Hindlimb muscle (tissue), 1 donor: ENCODE measurements at places on chromosomes 3 and 15. TPM values are rescaled to one million over a fixed set of nuclear protein-coding genes. Genes with fewer than 3 reads are reported as not detected.

GRCh38 chr3:24434651-24435050 lies 60.0 kb downstream of the THRB start:
- DNase-seq: no peak

DNA sequence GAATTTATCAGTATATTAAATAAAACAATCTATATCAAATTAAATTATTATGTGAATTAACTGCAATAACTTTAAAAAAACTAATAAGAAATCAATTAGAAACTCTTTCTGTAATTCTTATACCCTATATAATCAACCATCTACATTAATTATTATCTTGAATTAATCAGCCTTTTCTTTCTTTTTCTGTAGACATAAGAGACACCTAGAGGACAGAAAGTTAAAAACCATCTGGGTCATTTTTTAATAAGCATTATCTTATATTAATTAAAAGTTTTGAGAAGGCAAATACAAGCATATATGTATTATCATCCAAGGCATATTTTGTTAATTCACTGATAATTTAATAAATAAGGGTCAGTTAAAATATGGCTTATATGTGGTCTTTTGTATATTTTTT lies 24.2 kb upstream of the SLC25A26 start:
- DNase-seq: no peak

DNA sequence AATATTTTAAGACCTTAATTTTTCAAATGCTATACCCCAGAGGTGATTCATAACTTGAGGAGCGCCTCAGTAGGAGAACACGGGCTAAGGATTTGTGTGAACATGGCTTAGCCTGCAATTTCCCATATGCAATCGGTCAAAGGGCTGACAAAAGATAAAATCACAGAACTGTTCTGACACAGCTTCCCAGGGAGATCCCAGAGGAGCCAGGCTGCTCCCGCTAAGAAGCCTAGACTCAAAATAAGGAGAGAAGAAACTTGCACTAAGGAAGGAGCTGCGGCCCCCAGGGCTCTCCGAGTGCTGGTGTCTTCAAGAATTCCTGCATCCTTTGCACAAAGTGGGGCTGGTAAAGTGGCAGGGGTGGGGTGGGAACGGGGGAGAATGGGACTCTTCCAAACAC lies 106.3 kb upstream of the DLG1 start:
- DNase-seq: no peak

DNA sequence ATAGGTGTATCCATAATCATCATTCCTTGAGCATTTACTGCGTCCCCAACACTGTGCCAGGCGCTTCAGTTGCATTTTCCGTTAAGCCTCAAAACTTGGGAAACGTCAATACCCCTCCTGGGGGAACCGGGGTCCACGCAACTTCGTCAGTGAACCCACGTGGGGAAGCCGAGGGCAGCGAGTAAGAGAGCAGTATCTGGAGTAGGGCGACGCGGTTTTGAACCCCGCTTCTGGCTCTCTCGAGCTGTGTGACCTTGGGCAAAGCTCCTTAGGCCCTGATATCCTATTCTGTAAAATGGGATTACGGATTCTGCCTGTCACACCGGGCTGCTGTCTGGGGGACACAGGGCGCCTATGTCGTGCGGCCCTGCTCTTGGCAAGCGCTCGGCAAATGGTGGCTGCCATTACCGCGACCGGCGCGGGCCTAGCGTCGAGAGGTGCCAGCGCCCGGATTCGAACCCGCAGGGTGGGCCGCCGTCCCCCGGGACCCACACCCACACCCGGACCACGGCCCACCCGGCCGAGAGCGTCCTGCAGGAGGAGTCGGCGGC lies 590 bp downstream of the POLG start:
- peak; percentile 16 for DNase-seq

- peak; percentile 36 for DNase-seq
Observed at GRCh38 chr3:24496529-24497482, 2.2 kb upstream of the THRB start.

Gene DNAH12
- polyA plus RNA-seq: 0.50 TPM

DNA sequence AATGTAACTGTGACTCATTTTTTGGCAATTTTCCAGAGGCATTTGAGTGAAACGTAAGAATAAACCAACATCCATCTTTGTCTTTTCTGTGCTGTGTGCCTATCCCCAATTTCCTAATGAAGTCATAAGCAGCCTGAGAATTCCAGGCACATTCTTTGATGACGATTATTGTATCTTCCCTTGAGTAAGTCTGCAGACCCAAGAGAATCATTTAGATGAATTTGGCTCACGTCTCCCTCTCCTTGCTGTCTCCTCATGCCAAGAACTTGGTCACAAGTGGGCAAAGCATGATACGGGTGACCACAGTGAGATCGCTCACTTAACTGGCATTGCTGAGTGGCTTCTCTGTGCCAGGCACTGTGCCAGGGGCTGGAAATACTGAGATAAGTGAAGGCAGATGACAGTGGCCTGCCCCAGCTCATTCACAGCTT lies 384.5 kb upstream of the IL12A start:
- DNase-seq: no peak

Gene GALNT15
- 1.3 TPM for polyA plus RNA-seq

DNA sequence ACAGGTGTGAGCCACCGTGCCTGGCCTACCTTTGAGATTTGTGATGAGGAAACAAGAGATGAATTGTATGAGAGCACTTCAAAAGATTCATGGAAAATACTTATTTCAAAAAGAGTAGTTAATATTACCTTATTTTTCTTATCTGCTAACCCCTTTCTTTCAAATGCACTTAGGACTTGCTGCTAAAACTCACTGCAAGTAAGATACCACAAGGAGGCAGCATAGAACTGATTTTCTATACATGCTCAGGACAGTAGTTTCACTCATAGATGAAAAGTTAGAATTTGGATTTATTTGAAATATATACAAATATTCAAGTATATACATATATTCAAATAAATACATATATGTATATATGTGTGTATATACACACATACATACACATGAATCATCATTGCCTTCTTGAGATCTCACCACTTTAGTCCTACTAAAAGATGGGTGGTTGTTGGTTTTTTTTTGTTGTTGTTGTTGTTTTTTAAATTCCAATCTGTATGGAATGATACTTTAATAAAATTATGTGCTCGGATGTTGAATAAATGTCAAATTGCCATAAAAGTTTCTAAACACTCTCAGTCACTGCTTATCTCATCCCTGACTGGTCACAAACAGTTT lies 2.4 kb downstream of the CCNDBP1 start:
- DNase-seq: no peak

DNA sequence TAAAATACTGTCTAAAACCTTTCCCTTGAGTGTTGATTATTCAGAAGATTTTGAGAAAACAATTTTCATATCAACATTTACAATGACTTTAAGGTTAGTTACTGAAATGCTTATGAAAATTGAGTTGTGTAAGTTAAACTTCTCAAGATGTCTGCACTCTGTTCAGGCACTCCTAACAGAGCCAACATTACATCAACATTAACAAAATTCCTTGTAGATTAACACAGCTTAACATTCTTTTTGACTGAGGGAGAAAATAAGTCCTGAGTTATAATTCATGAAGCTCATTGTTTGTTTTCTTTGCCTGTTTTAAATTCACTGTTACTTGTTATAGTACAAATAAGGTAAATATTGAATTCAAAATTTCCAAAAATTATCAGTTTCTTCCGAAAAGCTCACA lies 9.0 kb downstream of the ACKR4 start:
- no peak for DNase-seq

- DNase-seq: no peak
Observed at GRCh38 chr15:25392806-25393205, 46.0 kb downstream of the UBE3A start.

DNA sequence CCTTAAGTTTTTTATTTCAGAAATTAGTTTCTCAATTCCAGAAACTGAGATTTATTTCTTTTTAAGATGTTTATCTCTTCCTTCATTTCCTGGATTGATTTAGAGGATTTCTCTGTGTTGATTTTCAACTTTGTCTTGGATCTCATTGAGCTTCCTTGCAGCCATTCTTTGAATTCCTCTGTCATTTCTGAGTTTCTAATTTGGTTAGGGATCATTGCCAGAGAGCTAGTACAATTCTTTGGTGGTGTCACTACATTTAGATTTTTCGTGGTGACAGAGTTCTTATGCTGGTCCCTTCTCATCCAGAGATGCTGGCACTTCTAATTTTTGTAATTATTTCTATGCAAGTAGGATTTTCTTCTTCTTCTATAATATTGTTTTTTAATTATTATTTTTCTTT lies 691.1 kb upstream of the NAALADL2 start:
- DNase-seq: no peak

Gene NCKIPSD
- polyA plus RNA-seq: 7.5 TPM

GRCh38 chr3:196227629-196228493 lies 11.5 kb downstream of the SLC51A start:
- DNase-seq: no peak

Gene ACAN
- polyA plus RNA-seq: 4.5 TPM

Gene TUSC2
- 17.7 TPM for polyA plus RNA-seq

DNA sequence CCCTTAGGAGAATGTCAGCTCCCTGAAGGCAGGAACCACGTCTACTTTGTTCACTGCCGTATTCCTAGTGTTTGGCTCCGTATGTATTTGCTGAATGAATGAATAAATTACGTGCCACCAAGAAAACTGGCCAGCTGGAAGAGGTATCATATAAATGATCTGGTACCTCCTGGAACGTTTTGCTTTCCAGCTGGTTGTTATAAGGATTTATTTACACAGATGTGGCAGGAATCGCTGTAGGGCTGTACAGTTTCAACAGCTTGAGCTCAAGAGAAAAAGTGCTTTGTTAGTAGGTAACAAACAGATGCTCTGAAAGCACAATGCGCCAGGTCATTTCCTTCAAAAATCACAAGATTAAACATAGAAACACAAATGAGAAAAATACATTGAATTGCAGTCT lies 108.8 kb upstream of the ATP2B2 start:
- no peak for DNase-seq

DNA sequence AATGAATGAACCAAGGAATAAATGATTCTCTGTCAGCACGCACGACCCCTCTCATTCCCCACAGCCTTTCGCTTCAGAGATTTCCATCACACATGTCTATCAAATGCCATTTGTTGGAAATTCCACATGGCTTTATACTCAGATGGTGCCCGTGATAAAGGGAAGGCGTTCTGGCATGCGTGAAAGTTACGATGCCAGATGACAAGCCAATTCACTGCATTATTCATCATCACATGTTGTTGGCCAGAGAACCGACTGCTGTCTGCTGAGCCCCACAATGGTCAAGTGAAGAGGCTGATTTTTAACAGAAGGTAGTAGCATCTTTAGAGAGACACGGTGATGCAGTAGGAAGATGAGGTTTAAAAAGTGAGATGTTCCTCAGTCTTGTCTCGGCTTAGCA lies 74.1 kb upstream of the FRMD4B start:
- DNase-seq: no peak

DNA sequence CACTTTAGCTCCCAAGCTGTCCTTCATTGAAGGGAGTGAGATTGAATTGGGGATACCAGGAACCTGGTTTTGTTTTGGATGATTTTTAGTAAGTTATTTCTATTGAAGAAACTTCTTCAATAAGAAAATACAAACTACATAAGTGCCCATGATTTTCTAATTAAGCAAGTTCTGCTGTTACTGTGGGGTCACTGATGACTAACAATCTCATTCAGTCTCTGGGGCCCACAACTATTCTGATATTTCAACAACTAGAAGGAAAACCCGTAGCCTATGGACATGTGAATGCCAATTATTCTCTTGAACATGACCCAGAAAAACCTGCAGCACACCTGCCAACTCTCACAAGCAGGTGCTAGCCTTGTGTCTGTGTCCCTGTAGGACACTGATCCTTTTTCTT lies 184.6 kb downstream of the DCLK3 start:
- DNase-seq: no peak

Gene ZNF280D
- 36.9 TPM for polyA plus RNA-seq

Gene IMPG2
- polyA plus RNA-seq: 1.5 TPM

Gene CGNL1
- 5.4 TPM for polyA plus RNA-seq

Gene SLC28A1
- polyA plus RNA-seq: 0.32 TPM

Gene DNAJC13
- 34.1 TPM for polyA plus RNA-seq

GRCh38 chr3:150022381-150023238 lies 51.9 kb upstream of the PFN2 start:
- DNase-seq: no peak

GRCh38 chr15:45573961-45574629 lies 13.1 kb upstream of the BLOC1S6 start:
- DNase-seq: no peak

DNA sequence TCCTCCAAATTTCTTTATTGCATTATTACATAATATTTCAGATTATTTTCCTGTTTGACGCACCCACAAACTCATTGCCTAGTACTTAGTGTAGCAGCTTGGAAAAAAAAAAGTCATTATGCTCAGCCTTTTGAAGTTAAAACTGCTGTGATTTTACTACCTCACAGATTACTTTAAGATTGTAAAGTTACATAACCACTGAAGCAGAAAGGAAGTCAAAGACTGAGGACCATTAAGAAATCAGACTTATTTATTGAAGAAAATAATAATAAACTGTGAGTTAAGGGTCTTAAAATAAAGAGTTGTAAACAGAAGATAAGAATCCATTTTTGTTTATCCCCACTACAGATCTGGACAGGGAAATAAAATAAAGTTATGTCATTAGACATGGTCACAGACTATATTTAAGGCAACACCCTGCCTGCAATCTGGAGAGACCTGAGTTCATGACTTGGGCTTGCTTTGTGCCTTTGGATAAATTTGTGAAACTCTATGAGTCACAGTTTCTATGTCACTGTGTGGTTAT lies 212.1 kb upstream of the ROBO2 start:
- no peak for DNase-seq

Gene SCAANT1
- 1.1 TPM for polyA plus RNA-seq
